ENCODE measurements at places on chromosomes 11 and 22. TPM values are rescaled to one million over a fixed set of nuclear protein-coding genes. Genes with fewer than 3 reads are reported as not detected.

OAF gene
- total RNA-seq: 12.1 TPM

ACR gene
- not detected for total RNA-seq

C22orf23 gene
- not detected for total RNA-seq

LMNTD2 gene
- total RNA-seq: 2.1 TPM

PTS gene
- 27.4 TPM for total RNA-seq

LGR4 gene
- 52.4 TPM for total RNA-seq

CBX6 gene
- 35.0 TPM for total RNA-seq

HMOX1 gene
- total RNA-seq: 935 TPM

NXPE4 gene
- total RNA-seq: not detected

RAB38 gene
- total RNA-seq: 1.0 TPM

CCDC15 gene
- 0.54 TPM for total RNA-seq

SCGB1A1 gene
- not detected for total RNA-seq

APOL4 gene
- total RNA-seq: not detected

TBX10 gene
- not detected for total RNA-seq

CYP2D6 gene
- total RNA-seq: 0.31 TPM

KRTAP5-8 gene
- not detected for total RNA-seq

PNPLA3 gene
- 0.80 TPM for total RNA-seq

PNPLA5 gene
- total RNA-seq: 0.04 TPM

MLC1 gene
- total RNA-seq: not detected

EXPH5 gene
- 0.07 TPM for total RNA-seq

OR5B21 gene
- not detected for total RNA-seq

CLMP gene
- 24.7 TPM for total RNA-seq

CTSD gene
- 379 TPM for total RNA-seq

PDGFB gene
- total RNA-seq: 4.5 TPM

NPAS4 gene
- not detected for total RNA-seq

CDC42BPG gene
- total RNA-seq: 1.2 TPM

AP2A2 gene
- total RNA-seq: 36.3 TPM

PIH1D2 gene
- total RNA-seq: 0.58 TPM

MS4A7 gene
- not detected for total RNA-seq

RRM1 gene
- 92.7 TPM for total RNA-seq

IGLL5 gene
- total RNA-seq: not detected

C1QTNF5 gene
- not detected for total RNA-seq

TUB gene
- total RNA-seq: 8.9 TPM

SLC22A8 gene
- total RNA-seq: not detected

SYT13 gene
- total RNA-seq: 8.9 TPM

DNHD1 gene
- 3.5 TPM for total RNA-seq

UBQLNL gene
- total RNA-seq: not detected

SLC22A25 gene
- not detected for total RNA-seq

C22orf31 gene
- total RNA-seq: not detected

RFPL1 gene
- total RNA-seq: not detected

VPREB1 gene
- not detected for total RNA-seq

TRIM21 gene
- total RNA-seq: 16.7 TPM

OR51I1 gene
- not detected for total RNA-seq

CCDC157 gene
- total RNA-seq: 2.9 TPM

ESAM gene
- 10.5 TPM for total RNA-seq

CBL gene
- 9.4 TPM for total RNA-seq

PIK3IP1 gene
- 2.1 TPM for total RNA-seq

FAM118A gene
- 11.6 TPM for total RNA-seq
